ENCODE measurements at places on chromosomes 4 and X.

DNA sequence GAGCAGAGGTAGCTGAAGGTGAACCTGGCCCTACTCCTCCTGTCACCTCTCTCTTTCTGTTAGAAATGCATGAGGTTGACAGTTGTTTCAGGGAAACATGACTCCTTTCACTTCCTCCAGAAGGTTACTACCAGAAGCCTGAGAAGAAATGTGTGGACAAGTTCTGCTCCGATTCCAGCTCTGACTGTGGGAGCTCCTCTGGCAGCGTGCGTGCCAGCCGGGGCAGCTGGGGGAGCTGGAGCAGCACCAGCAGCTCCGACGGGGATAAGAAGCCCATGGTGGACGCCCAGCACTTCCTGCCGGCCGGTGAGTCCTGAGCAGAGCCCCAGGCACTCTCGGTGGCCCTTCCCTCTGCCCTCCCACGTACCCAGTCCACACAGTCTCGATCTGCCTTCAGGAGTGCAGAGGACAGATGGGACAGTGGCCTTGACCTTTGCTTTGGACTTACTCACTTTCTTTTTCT lies 61.3 kb upstream of the TLR2 start:
- DNase-seq, result no peak

GRCh38 chr4:127687580-127687979 lies 42.6 kb upstream of the SLC25A31 start:
- DNase-seq, result no peak

DNA sequence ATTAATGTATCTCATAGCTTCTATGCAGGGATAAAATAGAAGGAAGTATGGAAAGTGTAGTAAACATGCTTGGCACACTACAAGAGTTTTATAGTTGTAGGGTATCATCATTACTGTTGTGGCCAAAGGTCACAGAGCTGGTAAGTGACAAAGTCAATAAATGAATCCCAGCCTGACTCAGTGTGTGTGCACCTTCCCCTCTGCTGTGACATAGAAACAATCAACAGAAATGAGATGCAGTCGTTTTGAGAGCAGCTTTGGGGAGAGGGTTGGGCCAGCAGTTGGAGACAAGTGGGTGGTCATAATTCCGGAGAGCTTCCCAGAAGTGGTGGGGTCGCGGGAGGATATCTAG lies 82.4 kb upstream of the RBPJ start:
- no peak for DNase-seq

- no peak for DNase-seq
Observed at GRCh38 chr4:3284734-3285557, 7.9 kb upstream of the RGS12 start.

- DNase-seq, result no peak
Observed at GRCh38 chr4:158912806-158913205, 144.0 kb downstream of the FNIP2 start.

GRCh38 chrX:19213610-19214152 lies 91.4 kb upstream of the ADGRG2 start:
- DNase-seq, result no peak

DNA sequence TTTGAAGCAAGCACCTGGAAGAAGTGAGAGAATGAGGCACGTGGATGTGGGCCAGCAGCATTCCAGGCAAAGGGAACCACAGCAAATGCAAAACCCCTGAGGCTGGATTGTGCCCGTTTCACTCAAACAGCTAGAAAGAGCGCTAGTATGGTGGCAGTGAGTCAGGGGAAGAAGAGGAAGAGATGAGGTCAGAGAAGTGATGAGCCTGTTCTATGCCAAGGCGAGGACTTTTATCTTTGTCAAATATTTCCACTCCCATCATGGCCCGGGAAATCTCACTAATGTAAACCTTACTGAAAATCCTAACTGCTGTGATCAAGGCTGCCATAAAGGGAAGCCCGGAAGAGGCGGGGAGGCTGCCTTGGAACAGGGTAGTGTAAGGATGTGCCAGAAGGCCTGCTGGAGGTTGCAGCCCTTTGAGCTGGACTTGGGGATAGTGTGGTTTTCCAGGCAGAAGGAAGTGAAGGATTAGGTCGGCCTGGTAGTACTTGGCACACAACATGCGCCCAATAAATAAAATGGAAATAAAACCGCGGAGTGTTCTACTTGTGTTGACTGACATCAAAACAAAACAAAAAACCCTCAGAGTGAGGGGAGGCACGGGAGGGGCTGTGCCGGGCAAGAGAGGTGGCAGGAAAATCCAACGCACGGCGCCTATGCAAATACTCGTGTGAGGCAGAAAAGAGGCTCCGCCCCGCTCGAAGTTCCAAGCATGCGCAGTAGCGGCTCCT lies 1.2 kb upstream of the CDK16 start:
- DNase-seq, result peak; percentile 57

- DNase-seq, result no peak
Observed at GRCh38 chr4:125515016-125515415, 200.3 kb downstream of the FAT4 start.

DNA sequence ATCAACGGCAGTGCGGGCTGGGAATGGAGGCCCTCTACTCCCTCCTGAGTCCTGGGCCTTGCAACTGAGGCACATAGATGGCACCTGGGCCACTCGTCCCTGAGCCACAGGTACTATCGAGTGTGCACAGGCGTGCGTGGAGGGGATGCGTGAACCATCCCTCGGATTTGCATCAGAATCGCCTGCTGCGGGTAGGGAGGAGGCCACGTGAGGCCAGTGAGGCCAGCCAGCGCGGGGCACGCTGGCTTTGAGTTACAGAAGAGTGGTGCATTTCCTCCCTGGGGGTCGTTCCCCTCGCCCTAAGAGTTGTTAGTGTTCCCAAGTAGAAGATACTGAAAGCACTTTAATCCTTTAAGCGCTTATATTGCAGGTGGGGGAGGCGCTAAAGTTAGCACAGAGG lies 10.6 kb downstream of the ZFP92 start:
- no peak for DNase-seq

GRCh38 chr4:169417629-169418282 lies 147.0 kb upstream of the SH3RF1 start:
- no peak for DNase-seq

GRCh38 chr4:76896614-76897535 lies 1.1 kb downstream of the SOWAHB start:
- no peak for DNase-seq

DNA sequence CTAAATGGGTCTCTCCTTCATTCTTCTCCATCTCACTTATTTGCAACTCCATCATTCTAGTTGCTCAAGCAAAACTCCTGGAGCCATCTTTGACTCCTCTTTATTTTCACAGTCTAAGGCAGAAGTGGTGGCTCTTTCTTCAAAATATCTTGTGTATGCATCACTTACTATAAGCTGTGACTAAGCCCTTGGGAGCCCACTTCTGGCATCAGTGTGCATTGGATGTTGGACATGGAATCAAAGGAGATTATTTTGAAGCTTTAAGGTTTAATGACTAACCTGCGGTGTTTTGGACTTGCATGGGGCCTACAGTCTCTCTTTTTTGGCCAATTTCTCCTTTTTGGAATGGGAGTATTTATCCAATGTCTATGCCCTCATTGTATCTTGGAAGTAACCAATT lies 276.8 kb downstream of the SPOCK3 start:
- DNase-seq, result no peak

- peak; percentile 6 for DNase-seq
Observed at GRCh38 chr4:145453163-145453520, 28.5 kb upstream of the SMAD1 start.

- DNase-seq, result no peak
Observed at GRCh38 chr4:25425361-25425760, 48.3 kb downstream of the ANAPC4 start.

DNA sequence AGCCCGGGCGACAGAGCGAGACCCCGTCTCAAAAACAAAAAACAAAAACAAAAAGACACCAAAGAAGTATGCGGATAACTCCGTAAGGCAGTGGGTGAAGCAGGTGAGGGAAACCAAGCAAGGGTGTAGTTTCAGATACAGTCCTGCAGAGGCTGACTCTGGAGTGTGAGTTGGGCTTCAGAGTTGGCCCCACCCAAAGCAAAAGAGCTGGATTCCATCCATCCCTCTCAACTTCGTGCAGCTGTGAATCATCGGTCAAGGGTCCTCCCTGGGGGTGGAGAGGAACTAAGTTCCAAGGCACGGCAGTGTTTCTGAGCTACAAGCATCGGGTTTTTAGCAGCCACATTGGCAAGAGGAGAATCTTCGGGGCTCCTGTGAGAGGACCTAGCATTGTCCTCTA lies 43.9 kb upstream of the FAM9A start:
- DNase-seq, result no peak

- peak; percentile 83 for DNase-seq
Observed at GRCh38 chr4:11698846-11699590, 270.3 kb upstream of the HS3ST1 start.

GRCh38 chrX:108304210-108304609 lies 134.0 kb downstream of the COL4A6 start:
- DNase-seq, result peak; percentile 13

DNA sequence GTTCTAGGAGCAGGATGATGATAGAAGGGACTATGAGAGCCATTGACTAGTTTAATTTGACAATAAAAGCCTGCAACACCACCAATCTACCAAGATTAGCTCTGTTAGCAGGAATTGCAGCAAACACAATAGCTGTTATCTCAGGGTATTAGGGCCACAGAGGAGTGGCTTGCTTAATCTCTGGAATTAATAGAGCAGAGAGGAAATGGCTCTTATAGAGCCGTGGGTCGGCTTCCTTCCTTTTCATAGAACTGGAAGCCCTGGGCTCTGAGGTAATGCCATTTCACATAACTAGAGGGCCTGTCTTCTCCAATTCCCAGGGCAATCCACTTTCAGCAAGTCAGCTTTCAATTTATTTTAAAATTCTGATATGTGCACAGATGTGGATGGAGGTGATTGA lies 83.0 kb downstream of the MAMLD1 start:
- peak; percentile 65 for DNase-seq

DNA sequence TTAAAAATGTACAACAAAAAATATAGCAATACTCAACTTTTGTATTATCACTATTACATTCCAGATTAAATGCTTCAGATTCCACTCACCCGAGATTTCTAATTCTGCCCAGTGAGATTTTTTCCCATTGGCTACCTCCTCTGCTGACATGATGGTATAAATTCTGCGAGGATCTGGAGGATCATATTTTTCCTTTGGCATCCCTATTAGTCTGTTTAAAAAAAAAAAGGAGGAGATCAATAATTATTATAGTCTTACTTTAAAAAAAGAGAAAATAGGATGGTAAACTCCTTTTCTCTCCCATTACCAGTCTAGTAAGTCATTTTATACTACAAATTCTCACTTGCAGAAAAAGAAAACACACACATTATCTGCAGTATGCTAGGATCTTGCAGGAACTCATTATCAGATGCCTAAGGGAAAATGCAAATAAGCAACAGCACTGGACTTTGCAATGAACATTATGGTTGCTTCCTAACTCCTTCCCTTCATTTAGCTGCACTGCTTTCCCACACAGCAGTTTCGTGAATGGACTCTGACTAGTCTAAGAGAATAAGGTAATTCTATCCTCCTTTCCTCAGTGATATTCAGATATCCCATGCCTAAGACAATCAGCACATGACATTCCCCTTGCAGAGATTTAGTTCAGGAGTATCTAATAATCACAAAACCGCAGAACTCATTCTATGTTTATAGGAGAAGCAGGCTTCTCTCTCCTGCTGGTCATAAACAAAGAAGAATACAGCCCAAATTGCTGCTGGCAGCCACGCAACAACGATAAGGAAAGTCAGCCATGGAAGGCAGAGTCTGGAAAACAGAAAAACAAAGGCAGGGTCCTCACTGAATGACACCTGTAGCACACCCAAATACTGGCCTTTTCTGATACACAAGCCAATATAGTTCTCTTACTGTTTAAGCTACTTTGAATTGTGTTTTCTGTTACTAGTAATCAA lies 42.7 kb downstream of the CNOT6L start:
- no peak for DNase-seq

- no peak for DNase-seq
Observed at GRCh38 chr4:112110059-112110425, 35.2 kb upstream of the FAM241A start.

- DNase-seq, result no peak
Observed at GRCh38 chr4:110787707-110788106, 164.8 kb upstream of the PITX2 start.

GRCh38 chr4:181752516-181752915 lies 490.7 kb upstream of the TENM3 start:
- no peak for DNase-seq

- no peak for DNase-seq
Observed at GRCh38 chrX:30248854-30249253, 1.9 kb downstream of the MAGEB1 start.

GRCh38 chr4:25172961-25173915 lies 13.0 kb upstream of the SEPSECS start:
- peak; percentile 43 for DNase-seq

DNA sequence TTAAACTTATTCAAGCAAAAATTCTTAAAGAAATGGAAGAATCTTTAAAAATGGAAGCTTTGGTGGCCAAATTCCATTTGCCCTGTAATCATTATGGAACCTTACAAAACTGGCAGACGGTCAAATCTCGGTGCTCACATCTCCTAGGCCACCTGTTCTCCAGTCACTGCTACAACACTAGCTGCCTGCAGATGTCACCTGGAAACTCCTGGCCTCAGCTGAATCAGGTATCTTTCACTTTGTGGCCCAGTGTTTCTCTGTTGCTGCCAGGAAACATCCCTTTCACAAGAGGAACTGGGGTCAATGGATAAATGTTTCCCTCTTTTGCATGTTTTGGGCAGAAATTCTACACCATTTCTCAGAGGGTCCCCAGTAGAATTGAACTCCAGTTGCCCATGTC lies 4.2 kb upstream of the CXCL3 start:
- DNase-seq, result no peak

- DNase-seq, result no peak
Observed at GRCh38 chrX:126900937-126901336, 81.4 kb downstream of the PRR32 start.
